A673 (cell line): ENCODE measurements at places on chromosomes 3 and 15. TPM values are rescaled to one million over a fixed set of nuclear protein-coding genes. Genes with fewer than 3 reads are reported as not detected.
A peak's percentile ranks its signal among the peaks of the same experiment; 100 is the strongest.

- no peak for DNase-seq
Measured at GRCh38 chr3:38022301-38022700, 7.1 kb downstream of the PLCD1 start.

The GTPBP8 gene
- total RNA-seq: 18.3 and 21.5 TPM in 2 replicates

DNA sequence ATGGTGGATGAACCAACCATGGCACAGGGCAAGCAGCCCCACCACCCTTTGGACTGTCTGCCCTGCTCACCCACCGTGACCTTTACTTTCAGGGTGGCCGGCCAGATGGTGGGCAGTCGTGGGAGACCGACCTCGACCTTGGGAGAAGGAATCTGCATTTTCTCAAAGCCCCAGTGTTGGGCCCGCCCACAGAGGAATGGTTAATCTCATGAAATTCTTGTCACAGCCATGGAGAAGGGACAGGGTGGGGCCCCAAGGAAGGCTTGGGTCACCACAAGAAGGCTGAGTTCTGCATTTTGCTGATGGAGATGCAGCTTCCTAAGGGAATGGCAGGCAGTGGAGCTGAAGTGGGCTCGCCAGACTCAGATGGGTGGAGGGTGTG lies 2.9 kb downstream of the PLXND1 start:
- DNase-seq: peak; percentile 28

DNA sequence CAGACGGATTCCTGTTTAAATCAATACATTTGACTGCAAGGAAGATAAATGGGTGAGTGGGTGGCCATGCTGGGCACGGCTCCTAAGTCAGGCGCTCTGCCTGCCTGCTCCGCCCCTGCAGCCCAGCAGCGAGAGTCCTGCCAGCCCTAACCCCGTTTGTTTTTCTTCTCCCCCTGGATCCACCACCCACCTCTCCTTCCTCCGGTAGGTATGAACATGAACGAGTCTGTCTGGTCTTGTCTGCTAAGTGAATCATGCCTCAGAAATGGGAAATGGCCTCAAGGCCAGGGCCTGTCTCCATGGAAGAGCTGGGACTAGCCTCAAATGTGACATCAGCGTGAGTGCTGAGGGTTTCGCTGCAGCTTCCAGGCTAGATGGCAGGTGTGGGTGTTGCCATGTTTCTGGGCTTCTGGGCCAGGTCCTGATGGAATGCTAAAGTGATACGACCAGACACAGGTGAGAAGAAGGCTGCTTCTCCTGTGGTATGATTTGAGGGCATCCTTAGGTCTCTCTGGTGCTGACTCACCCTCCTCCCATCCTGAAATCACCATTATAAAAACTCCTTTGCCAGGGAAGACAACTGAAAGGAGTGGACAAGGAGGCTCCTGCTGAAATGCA lies 5.6 kb upstream of the FEM1B start:
- DNase-seq: no peak

The KIF23 gene
- 124 TPM in 2 replicates for total RNA-seq

DNA sequence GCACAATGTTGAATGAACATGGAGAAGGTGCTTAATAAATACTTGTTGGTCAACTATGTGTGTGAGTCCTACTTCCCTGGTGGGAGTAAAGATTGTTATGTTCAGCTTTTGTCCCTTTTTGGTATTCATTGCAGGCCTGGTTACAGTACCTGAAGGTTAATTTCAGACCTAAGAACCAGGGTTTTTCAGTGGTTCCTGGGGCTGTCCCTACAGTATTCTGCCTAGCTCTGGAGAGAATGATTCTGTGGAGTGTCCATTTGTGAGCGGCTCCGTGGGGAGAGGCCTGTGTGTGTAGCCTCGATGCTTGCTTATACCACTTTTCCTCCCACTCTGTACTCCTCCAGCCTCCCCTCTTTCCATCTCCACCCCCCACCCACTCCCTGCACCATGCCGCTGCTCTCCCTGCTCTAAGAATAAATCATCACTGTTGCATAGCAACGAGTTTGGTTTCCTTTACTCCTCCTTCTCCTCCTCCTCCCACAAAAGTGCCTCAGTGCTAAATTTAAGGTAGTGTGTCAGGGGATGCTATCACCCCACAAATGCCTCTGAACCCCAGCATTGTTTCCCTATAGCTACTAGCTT lies 150.6 kb upstream of the ROPN1 start:
- no peak for DNase-seq

- no peak for DNase-seq
Measured at GRCh38 chr15:49814709-49815108, 193.9 kb downstream of the DTWD1 start.

The ESYT3 gene
- 0.15 and 0.31 TPM in 2 replicates for total RNA-seq

GRCh38 chr3:190671658-190672057 lies 157.8 kb downstream of the IL1RAP start:
- DNase-seq: peak; percentile 51

- no peak for DNase-seq
Measured at GRCh38 chr3:44021651-44022594, 219.8 kb upstream of the TOPAZ1 start.

DNA sequence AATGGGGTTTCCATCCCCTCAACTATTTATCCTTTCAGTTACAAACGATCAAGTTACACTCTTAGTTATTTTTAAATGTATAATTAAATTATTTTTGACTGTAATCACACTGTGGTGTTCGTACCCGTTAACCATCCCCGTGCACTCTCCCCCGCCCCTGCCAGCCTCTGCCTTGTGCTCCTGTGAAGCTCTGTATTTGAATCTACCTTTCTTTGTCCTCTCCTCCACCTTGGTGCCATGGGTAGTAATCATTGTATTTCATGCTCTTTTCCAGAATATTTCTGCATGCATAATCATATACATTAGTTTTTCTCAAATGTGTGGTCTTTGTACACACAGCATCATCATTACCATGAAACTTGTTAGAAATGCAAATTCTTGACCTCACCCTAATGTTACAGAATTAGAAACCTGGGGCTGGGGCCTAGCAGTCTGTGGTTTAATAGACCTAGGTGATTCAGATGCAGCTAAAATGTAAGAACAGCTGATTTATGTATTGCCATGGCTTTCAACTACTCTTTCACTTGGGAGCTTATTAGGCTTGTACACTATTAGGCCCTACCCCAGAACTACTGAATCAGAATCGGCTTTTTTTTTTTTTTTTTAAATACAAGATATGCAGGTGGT lies 91.5 kb downstream of the STT3B start:
- DNase-seq: no peak

The ITIH3 gene
- total RNA-seq: not detected in 2 replicates

DNA sequence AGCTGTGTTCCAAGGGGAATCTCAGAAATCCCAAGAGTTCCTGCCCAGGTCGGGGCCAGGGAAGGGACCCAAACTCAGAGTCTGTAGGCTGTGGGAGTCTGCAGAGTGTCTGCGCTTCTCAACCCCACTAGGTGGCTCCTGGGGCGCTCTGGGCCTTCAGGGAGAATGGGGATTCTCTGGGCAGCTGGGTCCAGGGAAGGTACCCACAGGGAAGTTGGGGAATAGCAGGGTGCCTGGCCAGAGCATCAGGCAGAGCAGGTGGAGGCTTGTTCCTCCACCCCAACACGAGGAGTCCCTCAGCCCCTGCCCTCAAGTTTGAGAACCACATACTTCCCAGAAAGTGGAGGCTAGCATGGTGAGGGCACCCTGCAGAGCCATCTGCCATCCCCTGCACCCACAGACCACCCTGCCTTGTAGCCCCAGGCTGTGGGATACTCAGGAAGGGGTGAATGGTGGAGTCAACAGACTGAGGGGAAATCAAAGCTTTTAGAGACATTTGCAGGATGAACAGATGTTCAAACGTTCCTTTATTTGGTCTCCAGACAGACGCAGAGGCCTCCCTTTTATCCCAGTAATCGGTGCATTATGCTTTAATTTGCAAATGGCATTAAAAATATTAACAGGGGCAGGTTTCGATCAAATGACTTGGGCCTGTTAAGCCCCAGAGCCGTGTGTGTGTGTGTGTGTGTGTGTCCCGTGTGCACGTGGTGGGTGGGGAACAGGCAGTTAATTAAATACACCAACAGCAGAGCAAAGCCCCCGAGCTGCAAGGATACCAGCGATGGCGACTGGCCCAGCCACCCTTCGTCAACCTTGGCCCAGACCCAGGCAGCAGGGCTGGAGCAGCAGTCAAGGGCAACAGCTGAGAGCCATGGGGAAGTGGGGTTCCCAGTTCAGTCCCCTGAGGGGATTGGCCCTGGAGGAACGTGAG lies 57.7 kb downstream of the DNAJB8 start:
- DNase-seq: no peak

The CLDN18 gene
- not detected in 2 replicates for total RNA-seq

- no peak for DNase-seq
Measured at GRCh38 chr15:74807282-74807681, 5.4 kb upstream of the LMAN1L start.

GRCh38 chr3:56693750-56694149 lies 10.7 kb upstream of the TASOR start:
- DNase-seq: no peak

DNA sequence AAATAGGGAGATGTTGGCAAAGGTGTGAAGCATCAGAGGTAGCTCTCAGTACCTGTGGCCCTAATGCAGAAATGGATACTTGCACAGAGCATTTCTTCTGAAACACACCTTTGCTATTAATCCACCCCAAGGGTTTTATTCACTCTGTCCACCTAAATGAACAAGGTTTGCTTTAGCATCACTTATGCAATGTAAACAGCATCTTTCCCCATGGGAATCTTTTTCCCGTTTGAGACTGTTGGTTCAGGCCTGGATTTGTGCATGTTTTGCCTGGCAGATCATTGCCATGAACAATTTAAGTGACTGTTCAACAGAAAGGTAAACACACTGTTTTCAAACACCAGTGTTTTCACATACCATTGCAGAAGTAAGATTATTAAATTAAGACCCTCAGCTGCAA lies 508.3 kb downstream of the SOX2 start:
- no peak for DNase-seq

DNA sequence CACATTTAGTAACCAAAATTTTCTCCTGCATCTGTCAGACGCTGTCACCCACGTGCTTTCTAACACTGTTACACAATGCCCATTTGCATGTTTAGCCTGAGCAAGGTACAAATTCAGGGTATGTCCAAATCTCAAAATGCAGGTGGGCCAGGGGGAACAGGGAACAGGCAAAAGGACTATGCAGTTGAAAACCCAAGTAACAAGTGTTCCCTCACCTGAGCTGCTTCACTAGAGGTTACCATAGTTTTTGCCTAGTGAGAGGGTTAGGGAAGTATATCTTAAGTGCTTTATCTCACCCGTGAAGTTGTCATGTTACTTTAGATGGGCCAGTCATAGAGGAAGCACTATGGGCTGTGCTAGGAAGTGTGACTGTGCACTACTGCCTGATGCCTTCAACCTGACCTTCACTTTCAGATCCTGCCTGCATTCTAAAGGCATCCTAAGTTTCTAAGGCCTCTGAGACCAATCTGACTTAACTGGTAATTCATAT lies 6.0 kb upstream of the TMEM87A start:
- no peak for DNase-seq

The PPM1L gene
- total RNA-seq: 10.6 and 12.7 TPM in 2 replicates

GRCh38 chr3:111738238-111738637 lies 120.8 kb upstream of the PHLDB2 start:
- DNase-seq: no peak

GRCh38 chr3:23004971-23005370 lies 198.2 kb upstream of the UBE2E2 start:
- no peak for DNase-seq

The MAP2K5 gene
- 52.6 and 62.8 TPM in 2 replicates for total RNA-seq

DNA sequence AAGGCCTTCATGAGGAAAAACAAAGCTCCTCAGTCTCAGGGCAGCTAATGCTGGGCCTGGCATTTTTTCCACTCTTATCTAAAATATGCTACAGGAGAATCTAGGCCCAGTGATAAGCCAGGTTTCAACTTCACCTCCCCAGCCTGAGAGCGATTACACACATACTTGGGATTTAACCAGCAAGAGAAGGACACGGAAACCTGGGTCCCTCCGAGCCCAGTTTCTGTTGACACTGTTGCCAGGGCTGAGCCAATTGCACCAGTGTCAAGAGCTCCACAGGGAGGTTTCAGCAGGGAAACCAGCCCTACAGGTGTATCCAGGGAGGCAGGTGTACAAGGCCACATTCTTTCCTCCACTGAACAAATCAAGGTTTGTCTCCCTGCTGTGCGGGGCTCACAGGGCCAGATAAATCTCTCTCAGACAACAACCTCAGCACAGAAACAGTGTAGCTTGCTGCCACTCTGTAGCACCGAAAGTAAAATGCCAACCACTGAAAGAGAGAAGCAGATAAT lies 85.4 kb downstream of the MAGI1 start:
- no peak for DNase-seq

The WDR72 gene
- total RNA-seq: not detected in 2 replicates

GRCh38 chr15:46576646-46577395 lies 942.0 kb downstream of the SQOR start:
- DNase-seq: no peak

GRCh38 chr3:16355828-16356227 lies 90.8 kb downstream of the OXNAD1 start:
- DNase-seq: no peak

GRCh38 chr15:40582726-40583246 lies 11.3 kb upstream of the KNL1 start:
- no peak for DNase-seq

The PLA2G4E gene
- total RNA-seq: not detected in 2 replicates

The GPR62 gene
- total RNA-seq: not detected in 2 replicates

- no peak for DNase-seq
Measured at GRCh38 chr15:33279613-33280205, 31.1 kb upstream of the RYR3 start.

- DNase-seq: no peak
Measured at GRCh38 chr15:37090543-37091175, 9.7 kb downstream of the MEIS2 start.

DNA sequence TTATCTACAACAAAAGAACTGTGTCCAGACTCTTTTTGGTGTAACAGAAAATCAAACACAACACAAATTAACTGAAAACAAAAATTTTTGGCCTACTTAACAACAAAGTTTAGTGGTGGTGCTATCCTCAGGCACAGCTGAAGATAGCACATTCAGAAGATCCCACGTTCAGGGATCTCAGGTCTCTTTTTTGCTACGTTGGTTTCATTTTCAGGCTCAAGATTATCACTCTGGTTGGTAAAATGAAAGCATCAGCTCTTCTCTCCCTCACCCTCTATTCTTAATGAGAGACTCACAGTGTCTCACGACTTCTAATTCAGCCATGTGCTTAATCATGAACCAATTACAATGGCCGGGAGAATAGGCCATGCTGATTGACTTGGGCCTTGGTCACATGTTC lies 146.9 kb upstream of the PTPRG start:
- no peak for DNase-seq

- no peak for DNase-seq
Measured at GRCh38 chr15:34259566-34259965, 34.8 kb downstream of the EMC4 start.

DNA sequence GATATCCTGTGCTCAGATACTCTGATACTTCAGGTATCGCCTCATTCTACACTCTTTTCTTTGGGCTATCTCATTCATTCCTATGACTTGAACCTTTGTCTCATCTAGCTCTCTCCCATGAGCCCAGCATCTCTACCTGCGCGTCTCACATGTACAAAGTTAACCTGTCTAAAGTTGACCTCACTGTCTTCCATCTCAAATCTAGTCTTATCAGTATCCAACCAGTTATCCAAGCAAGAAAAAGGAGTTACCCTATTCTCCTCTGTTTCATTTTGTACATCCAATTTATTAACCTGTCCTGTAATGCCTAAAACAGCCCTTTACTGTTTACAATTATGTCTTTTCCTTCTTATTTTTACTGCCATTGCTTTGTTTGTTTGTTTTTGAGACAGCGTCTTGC lies 134.2 kb downstream of the GREM1 start:
- no peak for DNase-seq
